ENCODE measurements at places on chromosomes 6 and 20.
A peak's percentile ranks its signal among the peaks of the same experiment; 100 is the strongest.

DNA sequence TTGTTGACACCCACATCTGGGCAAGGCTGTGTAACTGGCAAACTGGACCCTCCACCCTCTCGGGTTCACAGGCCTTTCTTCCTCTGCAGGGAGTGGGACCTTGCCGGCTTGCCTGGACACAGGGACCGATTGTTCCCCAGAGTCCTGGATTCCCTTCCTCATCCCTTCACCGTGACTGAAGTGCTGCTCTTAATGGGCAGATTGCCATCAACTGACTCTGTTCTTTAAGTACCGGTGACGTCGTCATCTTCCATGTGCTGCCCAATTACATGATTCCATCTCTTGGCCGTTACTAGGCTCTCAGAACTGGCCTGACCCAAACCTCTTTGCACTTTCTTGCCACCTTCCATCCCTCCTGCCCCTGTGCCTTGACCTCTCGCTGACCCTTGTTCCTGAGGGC, 85.4 kb downstream of the EYA4 start:
- DNase-seq = no peak

GRCh38 chr6:21592953-21593352, 598 bp upstream of the SOX4 start:
- no peak for DNase-seq

DNA sequence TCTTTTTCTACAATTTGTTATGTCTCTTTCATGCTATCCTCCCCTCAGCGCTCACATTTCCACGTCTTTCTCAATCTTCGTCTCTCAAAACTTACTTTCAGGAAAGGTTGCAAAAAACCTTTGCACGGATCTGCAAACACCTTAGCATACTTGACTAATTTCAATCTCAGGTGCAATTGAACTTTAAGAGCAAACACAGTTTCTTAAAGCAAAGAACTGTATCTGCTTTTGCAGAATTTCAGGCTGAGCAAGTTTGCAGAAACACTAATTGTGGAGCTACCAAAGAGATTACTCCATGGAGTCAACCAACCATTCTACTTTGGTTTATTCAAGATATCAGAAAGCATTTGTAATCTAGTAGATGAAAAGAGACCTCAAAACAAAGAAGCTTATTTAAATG, 668.2 kb upstream of the MARCKS start:
- DNase-seq = no peak

GRCh38 chr6:38387971-38388370, 251.8 kb downstream of the BTBD9 start:
- no peak for DNase-seq

DNA sequence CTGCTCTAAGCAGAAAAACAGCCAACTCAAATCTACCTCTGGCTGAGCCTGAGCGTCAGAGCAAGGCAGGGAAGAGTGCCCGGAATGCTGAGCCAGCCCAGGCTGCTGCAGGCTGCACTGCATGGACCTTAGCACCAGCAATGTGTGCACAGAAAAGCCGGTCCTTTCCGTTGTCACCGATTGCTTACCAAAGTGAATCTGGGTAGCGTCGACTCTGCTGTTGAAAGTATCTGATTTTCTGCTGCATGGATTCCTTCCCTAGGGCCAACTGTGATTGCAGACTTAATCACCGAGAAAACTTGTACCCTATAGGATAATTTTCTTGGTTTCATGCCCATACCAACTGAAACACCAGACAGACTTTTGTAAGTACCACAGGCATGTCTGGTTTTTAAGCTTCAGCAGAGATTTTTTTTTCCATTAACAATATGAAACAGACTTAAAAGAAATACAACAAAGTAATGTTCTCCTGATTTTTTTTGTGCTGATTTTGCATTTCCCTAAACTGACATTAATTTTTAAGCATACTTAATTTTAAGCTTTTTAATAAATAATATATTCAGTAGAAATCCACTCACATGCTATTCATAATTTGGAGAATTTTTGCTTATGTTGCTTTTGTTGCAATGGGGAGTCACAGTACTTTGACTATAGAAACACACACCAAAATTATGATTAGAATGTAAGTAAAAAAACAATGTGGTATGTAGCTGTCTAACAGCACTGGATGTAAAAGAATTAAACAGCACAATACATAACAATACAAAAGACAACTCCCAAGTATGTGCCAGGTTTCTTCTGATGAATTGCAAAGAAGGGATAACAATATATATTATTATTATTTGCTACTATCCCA, 218.0 kb downstream of the THBS2 start:
- peak; percentile 44 for DNase-seq

DNA sequence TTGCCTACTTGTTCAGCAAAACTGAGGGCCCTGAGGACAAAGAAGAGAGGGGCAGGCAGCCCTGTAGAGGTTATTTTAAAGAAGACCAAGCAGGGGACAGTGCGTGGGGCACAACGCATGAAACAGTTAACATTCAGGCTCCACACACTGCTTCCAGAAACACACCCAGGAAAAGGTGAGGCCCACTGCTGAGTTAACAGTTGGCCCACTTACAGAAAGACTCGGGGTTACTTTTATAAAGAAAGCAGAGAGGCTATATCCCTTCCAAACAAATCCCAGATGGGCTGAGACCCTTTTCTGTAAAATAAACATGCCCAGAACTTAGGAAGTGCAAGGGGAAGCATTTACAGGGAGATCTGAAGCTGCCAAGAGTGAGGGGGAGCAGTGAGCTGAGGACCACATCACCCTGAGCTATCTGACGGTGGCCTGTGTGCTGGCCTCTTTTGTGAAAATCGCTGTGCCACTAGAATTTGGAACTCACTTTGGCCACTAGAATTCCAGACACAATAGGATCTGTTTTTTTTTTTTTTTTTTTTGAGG, 49.8 kb upstream of the SSTR4 start:
- DNase-seq = no peak

GRCh38 chr20:49288250-49288751, 10.4 kb upstream of the ZNFX1 start:
- no peak for DNase-seq

DNA sequence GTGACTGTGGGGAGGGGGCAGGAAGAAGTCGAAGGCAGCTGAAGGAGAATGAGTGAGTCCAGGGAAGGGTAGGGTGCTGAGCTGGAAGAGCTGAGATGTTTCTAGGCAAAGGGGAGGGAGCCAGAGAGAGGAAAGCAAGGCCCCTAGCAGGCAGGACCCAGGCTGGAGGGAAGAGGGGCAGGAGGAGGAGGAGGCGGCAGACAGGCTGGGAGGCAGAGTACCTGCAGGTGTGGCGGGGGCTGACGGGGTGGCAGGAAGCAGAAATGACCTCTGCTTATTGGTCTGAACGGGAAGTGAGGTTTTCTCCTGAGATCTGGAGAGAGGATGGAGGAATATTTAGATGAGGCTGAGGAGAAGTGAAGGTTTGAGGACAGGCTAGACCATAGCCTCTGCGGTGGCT, 10.7 kb upstream of the EMILIN3 start:
- no peak for DNase-seq

- DNase-seq = no peak
Measured at GRCh38 chr6:29702519-29703103, 20.6 kb upstream of the HLA-F start.

DNA sequence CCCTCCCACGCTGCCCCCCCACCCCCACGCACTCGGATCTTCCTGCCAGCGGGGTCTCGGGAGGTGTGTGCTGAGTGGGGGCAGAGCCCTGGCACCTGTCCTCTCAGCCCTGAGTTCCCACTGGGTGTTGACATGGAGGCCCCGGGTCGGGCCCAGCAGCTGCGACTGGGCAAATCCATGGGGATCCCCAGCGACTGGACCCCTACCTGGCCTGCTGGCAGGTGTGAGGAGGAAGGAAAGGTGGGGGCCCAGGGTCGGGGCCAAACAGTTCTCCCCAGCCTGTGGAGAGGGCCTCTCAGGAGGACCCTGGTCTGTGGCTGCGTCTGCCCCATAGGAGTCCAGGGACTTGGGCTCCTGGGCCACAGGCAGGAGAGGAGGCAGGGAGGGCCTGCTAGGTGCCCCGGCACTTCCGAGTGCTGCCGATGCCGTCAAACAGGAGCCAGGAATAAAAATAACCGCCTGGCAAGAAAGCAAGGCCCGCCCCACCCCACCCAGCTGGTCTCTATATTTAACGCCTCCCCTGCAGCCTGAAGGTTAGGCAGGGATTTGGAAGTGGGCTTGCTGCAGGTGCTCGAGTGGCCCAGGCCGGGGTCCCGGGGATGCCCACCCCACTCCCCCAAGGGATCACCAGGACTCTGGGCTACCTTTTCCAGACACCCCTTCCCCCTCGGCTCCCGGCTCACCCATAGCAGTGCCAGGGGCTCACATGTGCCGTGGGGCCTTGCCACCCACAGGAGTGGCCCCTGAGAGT, 1.4 kb upstream of the EEF1A2 start:
- DNase-seq = no peak
